ENCODE measurements at places on chromosomes 13 and 19.

DNA sequence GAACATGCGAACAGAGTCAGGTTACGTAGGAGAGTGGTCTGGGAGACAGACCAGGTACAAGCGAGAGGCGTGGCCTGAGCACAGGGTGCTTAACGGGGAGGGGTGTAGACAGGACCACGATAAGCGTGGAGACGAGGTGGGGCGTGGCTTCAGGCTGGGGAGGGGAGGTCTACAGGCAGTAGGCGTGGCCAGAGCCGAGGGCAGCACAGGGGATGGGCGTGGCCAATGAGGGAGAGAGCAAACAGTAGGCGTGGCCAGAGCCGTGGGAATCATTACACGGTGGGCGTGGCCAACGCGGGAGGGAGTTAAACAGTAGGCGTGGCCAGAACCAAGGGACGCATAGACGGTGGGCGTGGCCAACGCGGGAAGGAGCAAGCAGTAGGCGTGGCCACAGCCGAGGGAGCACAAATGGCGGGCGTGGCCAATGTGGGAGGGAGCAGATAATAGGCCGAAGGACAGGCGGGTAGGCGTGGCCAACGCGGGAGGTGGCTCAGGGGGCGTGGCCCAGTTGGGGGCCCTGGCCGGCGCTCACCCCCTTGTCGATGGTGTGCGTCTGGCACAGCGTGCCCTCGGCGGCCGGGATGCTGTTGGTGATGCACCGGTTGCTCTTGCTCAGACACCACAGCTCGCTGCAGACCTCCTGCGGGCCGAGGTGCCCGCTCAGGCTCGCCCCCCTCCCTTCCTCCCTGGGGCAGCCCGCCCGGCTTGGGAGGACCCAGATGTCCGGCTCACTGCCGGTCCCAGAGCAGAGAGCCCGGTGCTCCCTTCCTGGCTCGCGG lies 15.2 kb upstream of the MYO1F start:
- peak; percentile 84 for DNase-seq

- no peak for DNase-seq
These were observed 289.6 kb upstream of the HTR2A start for GRCh38 chr13:47186471-47186870.

- no peak for DNase-seq
These were observed 94.3 kb downstream of the MBNL2 start for GRCh38 chr13:97316390-97316789.

- no peak for DNase-seq
These were observed 16.4 kb downstream of the PLEKHJ1 start for GRCh38 chr19:2219726-2220125.

DNA sequence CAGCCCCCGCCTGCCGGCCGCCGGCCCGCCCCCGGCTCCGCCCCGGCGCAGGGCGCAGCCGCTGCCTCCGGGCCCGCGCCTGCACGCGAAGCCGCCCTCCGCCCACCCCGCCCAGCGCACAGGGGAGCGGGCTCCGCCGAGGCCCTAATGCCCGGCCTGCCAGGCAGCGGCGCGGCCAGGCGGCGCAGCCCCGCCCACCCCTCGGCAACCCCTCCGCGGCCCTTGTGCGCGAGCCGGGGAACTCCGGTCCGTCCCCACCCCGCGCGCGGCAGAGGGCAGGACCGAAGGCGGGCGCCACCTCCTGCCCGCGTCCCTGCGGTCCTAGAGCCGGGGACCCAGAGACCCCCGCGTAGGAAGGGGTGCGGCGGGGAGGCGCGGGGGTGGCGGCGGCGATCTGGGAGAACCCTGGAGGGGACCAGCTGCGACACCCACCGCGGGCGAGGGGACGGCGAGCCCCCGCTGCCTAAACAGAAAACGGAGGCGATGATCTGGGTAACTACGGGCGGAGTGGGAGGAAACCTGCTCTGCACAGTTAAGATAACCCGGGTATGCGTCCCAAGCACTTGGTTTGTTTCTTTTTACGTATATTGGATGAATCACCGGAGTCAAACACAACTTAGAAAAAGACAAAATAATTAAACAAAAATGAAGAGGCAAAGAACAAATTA lies 350 bp upstream of the USP12 start:
- peak; percentile 92 for DNase-seq

DNA sequence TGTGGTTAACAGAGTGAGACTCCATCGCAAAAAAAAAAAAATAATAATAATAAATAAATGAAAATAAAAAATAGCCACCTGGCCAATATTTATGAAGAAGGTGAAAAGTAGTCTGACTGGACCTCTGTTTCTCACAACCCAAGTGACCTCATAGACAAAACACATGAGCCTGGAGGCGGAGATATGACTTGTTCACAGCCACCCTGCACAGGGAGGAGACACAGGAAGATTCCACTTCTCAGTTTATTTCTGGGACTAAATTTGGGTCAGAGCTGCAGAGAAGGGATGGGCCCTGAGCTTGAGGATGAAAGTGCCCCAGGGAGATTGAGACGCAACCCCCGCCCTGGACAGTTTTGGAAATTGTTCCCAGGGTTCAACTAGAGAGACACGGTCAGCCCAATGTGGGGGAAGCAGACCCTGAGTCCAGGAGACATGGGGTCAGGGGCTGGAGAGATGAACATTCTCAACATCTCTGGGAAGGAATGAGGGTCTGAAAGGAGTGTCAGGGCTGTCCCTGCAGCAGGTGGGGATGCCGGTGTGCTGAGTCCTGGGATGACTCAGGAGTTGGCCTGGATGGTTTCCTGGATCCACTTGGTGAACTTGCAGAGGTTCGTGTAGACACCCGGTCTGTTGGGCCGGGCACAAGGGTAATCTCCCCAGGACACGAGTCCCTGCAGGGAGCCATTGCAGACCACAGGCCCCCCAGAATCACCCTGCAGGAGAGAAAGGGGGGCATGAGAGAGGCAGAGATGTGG lies 9.6 kb downstream of the KLK5 start:
- no peak for DNase-seq

DNA sequence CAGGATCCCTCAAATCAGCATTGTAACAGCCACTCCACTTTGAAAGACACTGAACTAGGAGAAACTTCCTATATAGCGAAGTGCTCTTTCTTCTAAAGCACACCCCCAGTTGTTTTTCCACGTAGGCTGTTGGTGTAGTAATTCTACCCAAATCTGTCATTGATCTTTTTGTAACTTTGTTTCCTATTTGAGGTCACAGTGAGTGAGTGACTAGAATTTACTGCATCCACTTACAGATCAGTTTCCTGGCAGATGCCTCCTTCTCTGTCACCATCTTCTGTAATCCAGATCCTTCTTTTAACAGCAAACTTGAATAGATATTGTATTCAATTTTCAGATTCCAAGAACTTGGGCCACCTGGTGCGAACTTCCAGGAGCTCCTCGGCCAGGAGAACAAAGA lies 15.3 kb downstream of the ZAR1L start:
- no peak for DNase-seq

- DNase-seq: no peak
These were observed 224.7 kb downstream of the LHFPL6 start for GRCh38 chr13:39378306-39378705.

GRCh38 chr19:19064811-19065745 lies 1.3 kb downstream of the SLC25A42 start:
- DNase-seq: no peak

GRCh38 chr13:38854226-38854625 lies 136.4 kb downstream of the STOML3 start:
- DNase-seq: no peak

GRCh38 chr19:47274891-47275761 lies 441 bp downstream of the INAFM1 start:
- DNase-seq: no peak

DNA sequence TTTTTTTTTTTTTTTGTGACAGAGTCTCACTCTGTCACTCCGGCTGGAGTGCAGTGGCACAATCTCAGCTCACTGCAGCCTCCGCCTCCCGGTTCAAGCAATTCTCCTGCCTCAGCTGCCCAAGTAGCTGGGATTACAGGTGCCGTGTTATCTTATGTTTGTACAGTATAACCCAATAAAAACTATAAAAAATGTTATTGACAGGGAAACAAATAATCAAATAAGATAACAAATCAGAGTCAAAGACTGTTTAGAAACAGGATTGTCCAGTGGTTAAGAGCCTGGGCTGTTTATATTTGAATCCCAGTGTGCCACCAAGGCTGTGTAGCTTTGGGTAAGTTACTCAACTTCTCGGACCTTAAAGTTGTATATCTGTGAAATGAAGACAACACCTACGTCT lies 19.1 kb upstream of the LMTK3 start:
- DNase-seq: no peak

DNA sequence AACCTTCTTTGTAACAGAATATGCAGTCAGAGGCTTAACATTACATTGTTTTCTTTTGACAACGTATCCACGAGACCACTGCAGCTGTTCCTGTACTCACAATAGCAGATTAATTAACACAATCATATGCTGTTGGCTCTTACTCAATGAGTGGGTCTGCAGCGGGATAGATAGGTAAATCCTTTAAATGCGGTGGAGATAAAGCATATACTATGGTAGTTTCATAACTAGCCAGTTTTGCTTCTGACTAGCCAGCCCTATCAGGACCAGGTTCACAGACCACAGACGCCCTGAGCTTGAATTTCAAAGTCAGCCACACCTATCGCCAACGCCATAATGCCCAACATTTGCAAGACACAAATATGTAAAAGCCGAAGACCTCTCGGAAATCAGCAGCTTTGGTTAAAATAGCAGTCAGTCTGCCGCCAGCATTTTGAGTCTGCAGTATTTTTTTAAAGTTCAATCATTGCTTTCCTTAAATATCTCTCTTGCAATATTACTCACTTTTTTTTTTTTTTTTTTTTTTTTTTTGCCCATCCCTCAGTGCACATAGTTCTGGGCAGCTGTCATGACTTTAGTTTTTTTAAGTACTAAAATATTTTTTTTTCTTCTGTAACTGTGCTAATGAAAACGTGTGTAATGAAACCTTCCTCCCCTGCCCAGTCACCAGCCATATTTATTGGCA lies 120.5 kb downstream of the ZNF536 start:
- no peak for DNase-seq

DNA sequence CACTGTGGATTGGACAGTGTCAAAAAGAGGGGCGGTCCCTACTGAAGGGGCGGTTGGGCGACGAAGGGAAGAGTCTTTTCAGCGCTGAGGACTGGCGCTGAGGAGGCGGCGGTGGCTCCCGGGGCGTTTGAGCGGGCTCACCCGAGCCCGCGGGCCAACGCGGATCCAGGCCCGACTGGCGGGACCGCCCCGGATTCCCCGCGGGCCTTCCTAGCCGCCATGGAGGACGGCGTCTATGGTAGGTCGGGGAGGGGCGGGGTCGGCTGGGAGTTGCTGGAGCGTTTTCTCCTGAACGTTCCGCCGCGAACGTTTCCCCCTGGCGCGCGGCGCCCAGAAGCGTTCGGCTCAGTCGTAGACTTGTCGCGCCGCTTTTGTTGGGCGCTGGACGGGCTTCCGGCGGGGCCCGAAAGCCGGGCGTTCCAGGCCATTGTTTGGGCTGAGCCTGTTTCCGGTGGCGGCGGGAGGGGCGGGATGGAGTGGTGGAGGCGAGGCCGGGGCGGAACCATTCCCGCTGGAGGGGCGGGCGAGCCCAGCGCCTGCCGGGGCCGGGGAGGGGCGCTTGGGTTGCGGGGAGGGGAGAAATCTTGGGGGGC lies at the start of gene CYTH2:
TSS of gene CYTH2 (plus strand) at position 81 of the 593 bp plus-strand sequence. CDS start at position 220, 139 bp downstream.
- peak; percentile 83 for DNase-seq

DNA sequence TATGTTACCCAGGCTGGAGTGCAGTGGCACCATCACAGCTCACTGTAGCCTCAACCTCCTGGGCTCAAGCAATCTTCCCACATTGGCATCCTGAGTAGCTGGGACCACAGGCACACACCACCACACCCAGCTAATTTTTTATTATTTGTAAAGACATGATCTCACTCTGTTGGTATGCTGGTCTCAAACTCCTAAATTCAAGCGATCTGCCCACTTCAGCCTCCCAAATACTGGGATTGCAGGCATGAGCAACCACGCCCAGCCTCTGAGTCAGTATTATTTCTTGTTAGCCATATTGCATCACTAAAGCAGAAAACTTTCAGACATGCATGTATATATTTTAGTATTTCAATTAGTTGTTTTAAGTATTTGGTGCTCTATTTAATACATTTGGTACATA lies 376.4 kb downstream of the GPC6 start:
- no peak for DNase-seq

- no peak for DNase-seq
These were observed 3.0 kb upstream of the UPF1 start for GRCh38 chr19:18828786-18829185.

DNA sequence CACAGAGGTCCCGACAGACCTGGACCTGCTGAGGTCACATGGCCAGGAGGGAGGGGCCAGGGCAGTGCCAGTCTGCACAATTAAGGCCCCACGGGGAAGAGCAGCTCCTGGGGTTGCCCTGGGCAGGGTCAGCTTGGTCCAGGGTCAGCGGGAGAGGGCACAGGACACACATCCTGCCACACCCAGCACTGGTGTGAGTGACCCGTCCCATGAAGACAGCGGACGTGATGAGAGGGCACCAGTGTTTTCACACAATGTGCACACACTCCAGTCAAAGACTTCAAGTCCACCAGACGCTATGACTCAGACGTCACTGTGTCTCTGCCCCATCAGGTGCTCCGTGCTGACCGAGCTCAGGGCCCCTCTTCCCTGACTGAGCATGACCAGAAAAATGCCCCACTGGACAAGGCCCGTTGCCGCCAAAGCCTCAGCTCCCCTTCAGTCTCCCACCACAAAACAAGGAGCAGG lies 4.2 kb downstream of the TMEM259 start:
- DNase-seq: no peak
